ENCODE measurements at places on chromosomes 2 and 18.
A peak's percentile ranks its signal among the peaks of the same experiment; 100 is the strongest.

DNA sequence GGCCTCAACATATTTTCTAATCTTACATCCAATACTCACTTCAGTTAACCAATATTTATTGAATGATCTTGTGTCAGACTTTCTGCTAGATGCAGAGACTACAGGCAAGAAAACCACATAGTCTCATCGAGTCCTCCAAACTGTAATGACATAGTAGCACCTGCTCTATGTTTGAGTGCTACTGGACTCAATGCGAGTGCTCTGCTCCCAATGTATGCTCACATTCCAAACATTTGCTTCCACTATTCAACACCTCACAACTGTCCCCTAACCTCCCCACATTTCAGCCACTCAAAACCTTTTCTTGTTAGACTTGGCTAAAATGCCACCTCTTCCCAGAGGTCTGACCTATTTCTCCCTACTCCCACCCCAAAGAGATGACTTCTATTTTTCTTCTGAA is 65.2 kb downstream of the SLC66A3 start:
- no peak for DNase-seq

DNA sequence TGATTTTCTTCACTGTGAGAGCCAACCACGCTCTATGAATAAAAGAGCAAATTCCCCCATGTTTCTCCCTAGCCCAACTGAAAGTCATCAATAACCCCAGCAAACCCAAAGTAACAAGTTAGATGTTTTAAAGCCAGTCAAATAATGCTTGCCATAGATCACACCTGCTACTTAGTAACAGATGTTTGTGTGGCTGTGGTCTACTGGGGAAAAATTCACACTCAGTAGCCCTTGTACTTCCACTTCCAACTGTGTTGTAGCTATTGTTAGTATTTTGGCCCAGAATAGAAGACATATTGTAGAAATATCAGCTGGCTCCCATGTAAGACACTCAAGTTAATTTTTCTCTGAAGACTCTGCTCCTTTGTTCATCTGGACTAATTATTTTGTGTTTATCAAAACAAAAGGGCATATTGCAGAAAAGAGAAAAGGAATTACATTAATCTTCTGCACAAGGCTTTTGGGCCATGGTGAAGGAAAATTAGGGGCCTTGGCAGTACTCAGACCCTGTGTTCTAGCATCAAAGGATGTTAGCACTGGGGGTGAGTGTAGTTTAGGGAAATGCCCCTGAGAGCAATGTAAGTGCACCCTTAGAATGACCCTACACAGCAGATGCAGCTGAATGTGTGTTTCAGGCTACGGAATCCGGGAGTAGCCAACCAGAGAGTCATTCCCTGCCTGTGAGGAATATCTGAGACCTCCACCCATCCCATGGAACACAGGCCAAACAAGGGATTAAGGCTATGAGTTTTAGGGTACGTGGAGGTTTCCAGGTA is 521.9 kb downstream of the EPHA4 start:
- no peak for DNase-seq

DNA sequence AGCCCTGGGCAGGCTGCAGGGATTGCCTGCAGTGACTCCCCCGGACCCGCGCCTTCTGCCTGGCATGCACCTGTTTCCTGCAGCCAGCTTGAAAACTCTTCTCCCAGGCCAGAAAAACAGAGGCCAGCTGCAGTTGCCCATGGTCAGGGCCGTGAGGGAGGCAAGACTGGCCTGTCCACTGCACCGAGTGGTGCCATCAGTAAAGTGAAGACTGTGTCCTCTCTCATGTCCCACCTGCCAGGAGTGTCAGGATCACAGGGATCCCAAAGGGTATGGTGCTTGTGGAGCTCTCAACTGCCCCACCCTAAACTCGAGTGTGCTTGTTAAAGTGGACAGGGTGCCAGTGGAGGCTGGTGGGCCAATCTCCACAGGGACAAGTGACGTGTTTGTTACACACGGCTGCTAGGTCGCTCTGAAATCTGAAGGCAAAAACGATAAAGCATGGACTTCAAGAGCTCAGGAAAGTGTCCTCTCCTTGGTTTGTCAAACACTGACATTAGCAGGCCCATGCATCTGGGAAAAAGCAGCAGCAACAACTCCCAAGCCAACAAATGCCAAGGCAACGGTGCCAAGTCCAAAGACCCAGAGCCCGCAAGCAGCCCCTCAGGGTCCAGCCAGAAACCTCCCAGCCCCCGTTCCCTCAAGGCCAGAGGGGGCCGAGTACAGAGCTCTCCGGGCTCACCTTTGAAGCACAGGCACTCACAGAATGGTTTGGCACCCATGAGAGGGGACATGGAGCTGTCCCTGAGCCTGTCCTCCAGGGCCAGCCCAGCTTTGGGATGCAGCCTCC is 213.2 kb downstream of the HDAC4 start:
- DNase-seq: no peak

- DNase-seq: no peak
Observed at GRCh38 chr2:26081556-26081955, 47.7 kb downstream of the RAB10 start.

GRCh38 chr2:237251986-237252385 is 162.0 kb downstream of the COL6A3 start:
- no peak for DNase-seq

- DNase-seq: no peak
Observed at GRCh38 chr2:33013684-33014110, 66.9 kb downstream of the LTBP1 start.

GRCh38 chr2:88600038-88600465 is 27.2 kb downstream of the EIF2AK3 start:
- DNase-seq: peak; percentile 10

DNA sequence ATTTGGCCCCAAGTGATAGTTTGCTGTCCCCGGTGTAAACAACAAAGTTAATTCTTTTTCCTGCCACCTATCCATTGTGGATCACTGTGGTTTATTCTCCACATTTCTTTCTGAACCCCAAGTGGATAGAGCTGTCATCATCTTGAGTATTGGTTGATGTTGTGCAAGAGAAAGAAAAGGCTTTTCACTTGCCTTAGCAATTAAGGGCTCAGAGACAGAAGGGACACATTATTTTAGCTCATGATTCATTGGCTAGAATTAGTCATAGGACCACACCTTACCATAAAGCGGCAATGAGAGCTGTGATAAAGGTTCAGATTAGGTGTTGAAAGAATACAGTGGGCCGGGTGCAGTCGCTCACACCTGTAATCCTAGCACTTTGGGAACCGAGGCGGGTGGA is 442.1 kb upstream of the DCC start:
- no peak for DNase-seq

DNA sequence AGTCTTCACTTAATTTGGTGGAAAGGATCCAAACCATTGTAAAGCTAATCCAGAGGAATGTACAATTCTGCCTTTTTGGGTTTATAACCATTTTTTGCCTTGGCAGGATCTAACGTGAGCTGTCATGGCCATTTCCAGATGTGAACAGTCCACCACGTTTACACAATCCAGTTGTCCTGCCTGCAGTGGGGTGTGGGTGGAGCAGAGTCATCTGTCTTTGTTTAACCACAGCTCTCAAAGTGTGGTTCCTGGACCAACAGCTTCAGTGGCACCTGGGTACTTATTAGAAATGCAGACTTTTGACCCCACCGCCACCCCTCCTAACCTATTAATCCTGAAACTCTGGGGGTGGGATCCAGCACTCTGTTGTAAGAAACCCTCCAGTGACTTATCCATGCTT is 35.9 kb downstream of the FHOD3 start:
- no peak for DNase-seq
